Hematopoietic multipotent progenitor cell treated with erythropoietin and hydrocortisone succinate and interleukin-3 and kit ligand, for 6 days (in vitro differentiated cells): ENCODE measurements at places on chromosomes 6 and 20.

- no peak for DNase-seq
Observed at GRCh38 chr20:14848806-14849205, 511.4 kb upstream of the FLRT3 start.

GRCh38 chr20:51715163-51715855, 52.9 kb downstream of the ATP9A start:
- no peak for DNase-seq

- no peak for DNase-seq
Observed at GRCh38 chr6:48775157-48775556, 664.2 kb upstream of the PTCHD4 start.

DNA sequence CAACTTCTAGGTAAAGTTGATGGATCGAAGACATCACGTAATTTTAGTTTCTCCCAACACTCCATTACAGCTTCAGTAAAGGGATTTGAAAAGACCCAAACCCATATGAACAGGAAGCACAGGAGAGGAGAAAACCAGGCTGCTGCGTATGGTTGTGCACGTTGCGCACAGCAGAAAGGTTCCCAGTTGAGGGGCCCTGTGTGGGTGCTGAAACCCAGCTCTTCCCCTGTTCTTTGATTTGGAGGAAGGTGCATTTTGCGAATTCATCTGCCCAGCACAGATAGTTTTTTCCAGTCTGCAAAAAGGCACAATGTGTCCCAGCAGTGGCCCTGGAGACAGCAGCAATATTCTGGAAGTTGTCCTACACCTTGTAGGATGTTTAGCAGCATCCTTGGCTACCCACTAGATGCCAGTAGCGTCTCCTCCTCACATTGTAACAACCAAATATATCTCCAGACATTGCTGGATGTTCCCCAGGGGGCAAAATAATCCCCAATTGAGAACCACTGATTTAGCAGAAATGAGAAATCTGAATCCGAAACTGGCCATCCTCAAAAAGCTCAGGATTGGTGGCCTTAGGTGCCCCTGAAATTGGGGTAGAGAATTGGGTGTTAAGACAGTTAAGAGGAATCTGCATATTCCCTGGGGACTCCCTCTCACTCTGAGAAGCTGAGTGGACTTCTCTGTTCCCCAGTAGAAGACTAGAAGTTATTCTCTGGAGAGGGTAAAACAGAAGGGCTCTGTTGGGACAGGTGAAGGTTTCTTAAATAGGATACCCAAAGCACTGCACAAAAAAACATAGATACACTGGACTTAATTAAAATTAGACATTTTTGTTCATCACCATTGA, 12.2 kb downstream of the SUN5 start:
- no peak for DNase-seq

DNA sequence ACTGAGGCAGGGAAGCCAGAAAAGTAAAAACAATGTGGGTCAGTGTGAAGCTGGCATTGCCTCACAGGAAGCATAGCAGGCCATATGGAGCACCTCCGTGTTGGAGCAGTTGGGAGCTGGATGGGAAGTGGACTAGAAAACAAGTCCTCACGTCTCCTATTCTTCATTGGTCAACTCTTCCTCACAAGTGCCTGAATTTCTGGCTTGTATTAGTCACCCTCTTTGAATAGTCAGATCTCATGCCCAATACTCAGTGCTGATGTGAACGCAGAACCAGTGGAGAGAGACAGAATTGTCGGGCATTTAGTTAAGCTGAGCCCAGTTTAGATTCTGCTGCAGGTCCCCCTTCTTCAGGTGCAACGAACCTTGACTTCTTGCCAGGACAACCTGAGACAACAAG, 22.3 kb upstream of the RSPO3 start:
- DNase-seq = no peak

- DNase-seq = no peak
Observed at GRCh38 chr6:169510871-169511270, 191.0 kb downstream of the WDR27 start.

DNA sequence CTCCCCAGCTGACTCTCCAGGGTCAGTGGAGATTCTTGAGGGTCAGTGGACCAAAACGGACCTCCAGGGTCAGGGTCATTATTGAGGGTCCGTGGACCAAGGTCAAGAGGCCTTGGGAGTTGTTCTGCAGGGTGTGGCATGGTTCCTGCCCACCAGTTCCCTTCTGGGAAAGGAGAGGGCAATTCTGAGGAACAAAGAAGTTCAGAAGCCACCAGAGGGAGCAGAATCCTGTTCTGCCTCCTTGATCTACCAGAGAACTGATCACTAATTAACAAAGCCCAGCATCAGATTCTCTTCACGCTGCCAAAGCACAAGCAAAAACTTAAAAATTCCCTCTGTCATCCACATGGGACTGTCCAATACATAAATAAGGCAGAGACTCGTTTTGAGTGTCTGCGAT, 263.4 kb downstream of the DHX35 start:
- no peak for DNase-seq

GRCh38 chr6:23681743-23682142, 444.3 kb upstream of the NRSN1 start:
- DNase-seq = no peak

DNA sequence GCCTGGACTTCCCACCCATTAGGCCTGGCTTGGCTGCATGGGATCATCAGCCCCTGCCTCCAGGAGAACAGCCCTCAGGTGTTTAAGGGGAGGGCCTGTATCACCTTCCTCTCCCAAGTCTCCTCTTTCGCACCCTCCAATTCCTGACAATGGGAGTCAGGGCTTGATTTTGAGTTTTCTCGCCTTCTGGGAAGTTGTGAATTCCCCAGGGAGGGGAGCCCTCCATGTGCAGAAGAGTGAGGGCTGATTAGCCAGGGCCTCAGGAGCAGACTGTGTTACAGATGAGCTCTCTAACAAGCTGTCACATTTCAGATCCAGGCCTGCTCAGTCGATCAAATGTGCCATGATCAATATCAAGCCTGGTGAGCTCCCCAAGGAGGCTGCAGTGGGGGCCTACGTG, 42.4 kb downstream of the CNBD2 start:
- DNase-seq = no peak

- DNase-seq = peak; percentile 40
Observed at GRCh38 chr20:32443386-32443974, 85.3 kb downstream of the ASXL1 start.

DNA sequence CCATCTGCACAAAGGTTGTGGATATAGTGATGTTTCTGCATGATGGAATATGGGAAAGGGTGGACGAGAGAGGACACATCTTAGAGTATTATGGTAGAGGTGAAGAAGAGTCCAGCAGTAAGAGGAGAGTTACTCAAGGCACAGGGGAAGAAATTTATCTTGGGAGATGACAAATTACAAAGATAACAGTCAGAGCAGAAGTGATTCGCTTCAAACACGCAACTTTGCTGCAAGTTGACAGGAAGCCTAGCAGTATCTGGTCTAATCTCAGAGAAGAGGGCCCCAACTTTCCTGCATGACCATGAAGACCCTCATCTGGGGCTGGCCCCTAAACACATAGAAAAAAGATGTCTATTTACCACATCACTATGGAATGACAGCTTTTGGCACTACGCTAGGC, 1.2 kb upstream of the CALHM6 start:
- DNase-seq = no peak

DNA sequence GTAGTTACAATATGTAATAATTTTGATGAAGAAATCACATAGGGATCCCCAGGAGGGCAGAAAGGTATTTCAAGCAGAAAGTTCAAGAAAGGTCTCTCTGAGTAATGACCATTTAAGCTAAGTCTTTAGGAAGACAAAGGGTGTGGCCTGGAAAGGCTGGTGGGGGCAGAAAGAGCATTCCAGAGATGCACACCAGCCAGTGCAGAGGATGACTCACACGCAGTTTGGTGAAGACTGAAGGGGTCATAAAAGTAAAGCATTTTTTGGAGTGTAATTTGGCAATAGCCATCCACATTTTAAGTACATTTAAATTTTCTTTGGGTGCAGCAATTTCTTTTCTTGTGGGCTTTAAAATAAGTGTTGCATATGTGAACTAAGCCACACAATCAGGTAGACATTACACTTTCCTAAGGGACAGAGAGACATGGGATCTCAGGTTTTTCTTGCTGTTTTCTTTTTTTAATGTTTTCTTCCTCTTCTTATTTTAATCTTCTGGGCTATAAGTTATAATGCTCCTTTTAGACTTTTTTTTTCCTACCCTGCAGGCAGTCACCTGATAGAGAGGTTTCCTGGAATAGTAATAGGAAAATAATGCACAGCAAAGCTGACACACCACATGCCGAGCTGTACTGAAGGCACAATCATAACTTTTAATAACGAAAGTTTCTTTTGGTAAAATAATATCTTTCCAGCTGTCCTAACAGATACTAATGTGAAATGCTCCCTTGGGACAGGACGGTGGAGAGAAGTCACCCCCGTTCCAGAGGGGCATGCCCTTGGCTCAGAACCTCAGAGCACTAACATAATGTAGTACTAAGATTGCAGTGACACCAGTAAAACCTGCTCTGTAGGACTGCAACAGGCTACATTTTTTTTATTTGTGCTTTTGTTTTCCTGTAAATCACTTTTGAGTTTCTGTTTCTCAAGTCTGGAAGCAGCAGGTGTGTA, 49.6 kb upstream of the PTPRK start:
- DNase-seq = no peak

GRCh38 chr6:36119209-36119608, 11.1 kb upstream of the MAPK13 start:
- no peak for DNase-seq

DNA sequence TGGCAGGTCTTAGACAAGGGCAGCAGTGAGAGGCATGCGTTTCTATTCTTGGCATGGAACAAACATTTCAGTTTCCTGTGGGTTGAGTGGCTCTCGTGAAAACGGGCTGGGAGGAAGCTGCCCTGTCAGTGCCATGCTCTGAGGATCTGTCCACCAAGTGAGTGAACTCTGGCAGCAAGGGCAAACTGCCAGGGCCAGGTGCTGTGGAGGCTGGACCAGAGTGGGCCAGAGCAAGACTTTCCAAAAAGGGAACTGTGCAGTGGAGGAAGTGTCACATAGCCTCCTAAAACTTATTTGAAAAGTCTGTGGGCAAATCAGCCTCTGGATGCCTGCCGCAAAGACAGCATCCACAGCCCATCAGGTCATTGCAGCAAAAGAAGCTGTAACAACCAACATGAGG, 44.2 kb upstream of the TAB2 start:
- peak; percentile 28 for DNase-seq

- no peak for DNase-seq
Observed at GRCh38 chr20:13305284-13305683, 84.2 kb downstream of the ISM1 start.

DNA sequence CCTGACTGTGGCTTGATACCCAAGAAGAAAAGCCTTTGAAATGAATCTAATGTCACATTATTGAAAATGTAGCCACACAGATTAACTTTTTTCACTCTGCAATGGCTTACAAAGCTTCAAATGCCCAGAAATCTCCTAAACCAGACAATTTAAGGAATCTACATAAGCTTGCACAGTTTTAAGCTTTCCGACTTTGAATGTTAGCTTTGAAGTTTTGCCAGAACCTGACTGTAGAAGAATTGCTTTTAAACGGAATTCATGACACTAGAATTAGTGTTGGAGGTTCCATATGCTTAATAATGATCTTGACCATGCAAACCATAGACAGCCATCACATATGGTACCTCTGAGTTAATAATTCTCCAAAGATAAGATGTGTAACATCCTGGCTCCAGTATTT, 798.5 kb upstream of the EPHA7 start:
- no peak for DNase-seq

- DNase-seq = no peak
Observed at GRCh38 chr6:121438869-121439268, 3.4 kb downstream of the GJA1 start.

DNA sequence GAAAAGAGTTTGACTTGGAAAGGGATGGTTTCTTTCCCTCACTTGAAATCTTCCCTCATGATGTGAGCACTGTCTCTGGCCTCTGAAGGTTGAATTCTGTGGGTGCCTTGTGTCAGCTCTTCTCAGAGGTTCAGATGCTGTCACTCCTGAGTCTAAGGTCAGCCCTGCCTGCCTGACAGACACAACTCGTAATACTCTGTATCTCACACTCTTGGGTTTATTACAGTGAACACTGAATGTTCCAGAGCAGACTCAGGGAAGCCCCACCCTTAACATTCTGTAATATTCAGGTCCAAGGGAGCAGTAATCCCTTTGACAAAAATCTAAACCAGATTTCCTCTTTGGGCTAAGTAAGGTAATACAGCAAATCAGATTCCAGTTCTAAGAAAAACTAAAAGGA, 837.8 kb downstream of the QKI start:
- DNase-seq = no peak

- DNase-seq = no peak
Observed at GRCh38 chr20:61601853-61602252, 349.8 kb downstream of the CDH4 start.

DNA sequence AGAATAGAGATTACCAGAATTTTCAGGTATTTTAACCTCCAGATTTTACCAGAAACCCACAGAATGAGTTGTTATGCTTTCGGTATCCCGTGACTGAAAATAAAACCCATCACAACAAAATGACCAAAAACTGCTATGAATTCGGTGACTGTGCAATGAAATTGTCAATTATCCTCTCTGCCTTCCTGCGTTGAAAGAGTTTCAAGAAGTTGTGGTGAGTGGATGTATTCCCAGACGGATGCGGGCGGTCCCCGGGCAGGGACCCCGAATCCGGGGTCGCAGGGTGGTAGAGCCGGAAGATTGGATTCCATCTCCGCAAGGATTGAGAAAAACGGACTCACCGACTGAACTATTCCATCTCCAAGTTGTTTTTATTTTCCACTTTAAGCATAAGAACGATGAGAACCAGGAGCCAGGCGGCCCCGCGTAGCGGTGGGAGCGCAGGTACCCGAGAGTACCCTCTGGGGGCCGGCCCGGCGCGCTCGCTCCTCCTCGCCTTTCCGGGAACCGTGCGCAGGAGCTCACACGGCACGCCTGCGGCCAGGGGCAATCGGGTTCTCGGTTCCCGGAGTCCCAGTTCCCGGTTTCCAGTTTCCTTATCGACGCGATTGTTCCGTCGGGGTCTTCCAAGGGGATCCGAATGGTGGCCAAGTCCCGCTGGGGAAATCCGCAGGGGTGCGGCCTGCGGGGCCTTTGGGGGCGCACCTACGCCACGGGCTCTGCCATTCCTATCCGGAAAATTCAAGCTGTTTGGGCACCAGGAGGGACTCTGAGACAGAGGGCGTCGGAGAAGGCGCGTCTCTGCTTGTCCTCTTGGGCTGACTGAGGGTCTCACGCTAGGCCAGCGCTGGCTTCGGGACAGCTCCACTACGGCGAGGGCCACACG, 104.9 kb upstream of the PRDM1 start:
- DNase-seq = no peak

DNA sequence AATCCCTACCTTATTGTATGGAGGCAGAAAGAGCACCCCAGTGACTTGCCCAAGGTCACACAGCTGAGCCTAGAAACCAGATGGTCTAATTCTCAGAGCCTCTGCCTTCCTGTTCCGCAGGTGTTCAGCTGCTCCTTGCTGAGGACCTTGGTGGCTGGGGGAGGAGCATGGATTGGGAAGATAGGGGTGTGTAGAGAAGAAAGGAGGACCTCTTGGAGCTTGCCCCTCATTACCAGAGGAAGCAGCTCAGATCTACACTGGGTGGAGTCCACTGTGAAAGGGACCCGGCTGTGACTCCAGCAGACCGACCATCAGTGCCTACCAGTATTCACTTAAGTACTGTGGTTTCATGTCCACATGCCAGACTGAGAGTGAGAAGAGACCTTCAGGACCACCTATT, 15.2 kb downstream of the FOXP4 start:
- DNase-seq = no peak
